ENCODE measurements at places on chromosomes 12 and 14. TPM values are rescaled to one million over a fixed set of nuclear protein-coding genes. Genes with fewer than 3 reads are reported as not detected.

The TAS2R8 gene
- not detected for total RNA-seq

The CEBPE gene
- total RNA-seq: not detected

The ANO4 gene
- 0.32 TPM for total RNA-seq

The ZDHHC22 gene
- 0.07 TPM for total RNA-seq

The TSPAN9 gene
- total RNA-seq: 9.9 TPM

The HVCN1 gene
- total RNA-seq: 1.5 TPM

GRCh38 chr14:38948171-38948570, 154.9 kb downstream of the SEC23A start:
- DNase-seq: no peak

DNA sequence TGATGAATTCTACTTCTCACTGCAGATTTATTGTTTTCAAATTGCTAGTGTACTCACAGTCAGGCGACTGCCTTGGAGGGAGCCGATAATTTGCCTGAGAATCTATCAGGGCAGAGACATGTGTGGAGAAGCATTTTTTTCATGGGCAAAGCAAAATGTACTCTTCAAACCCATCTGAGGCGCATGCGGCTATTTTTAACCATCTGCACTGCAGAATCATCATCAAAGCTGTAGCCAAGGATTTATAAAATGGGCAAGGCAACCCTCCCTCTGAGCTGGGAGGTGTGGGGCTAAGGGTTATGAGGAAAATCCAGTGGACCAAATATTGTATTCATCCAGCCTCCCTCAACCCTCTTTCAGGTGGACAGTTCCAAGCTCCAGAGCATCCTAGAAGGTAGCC, 37.7 kb downstream of the BEST3 start:
- no peak for DNase-seq

DNA sequence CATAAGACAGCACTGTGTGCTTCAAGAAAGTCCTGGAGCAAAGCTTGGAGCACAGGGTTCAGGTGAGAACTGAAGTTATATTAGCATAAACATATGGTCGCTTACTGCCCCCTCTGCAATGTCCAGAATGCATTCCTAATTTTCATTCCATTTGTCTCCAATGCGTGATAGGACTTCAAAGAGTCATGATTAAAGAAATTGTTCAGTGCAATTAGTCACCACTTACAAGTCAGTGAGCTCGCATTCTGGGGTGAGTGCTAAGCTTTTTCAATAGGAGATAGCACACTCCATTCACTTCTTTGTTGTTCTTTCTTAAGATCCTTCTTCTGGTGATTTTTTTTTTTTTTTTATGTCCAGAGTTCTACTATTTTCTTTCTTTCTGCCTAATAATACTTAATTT, 398.4 kb downstream of the SYT1 start:
- no peak for DNase-seq

DNA sequence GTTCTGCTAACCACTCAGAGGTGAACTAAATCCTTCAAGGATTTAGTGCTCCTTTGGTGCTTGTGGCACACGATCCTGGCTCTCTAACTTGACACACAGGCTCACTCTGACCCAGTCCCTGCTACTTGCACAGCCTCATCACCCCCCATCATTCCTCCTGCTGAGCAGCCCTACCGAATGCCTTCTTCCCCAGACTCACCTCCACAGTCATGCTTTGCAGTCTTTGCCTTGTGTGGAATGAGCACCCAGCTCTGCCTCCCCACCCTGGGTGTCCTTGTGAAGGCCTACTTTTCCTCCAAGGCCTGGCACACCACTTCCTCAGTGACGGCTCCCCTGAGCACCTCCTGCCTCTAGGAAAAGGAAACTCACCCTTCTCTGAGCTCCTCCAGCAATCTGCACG, 7.9 kb upstream of the TINF2 start:
- no peak for DNase-seq

DNA sequence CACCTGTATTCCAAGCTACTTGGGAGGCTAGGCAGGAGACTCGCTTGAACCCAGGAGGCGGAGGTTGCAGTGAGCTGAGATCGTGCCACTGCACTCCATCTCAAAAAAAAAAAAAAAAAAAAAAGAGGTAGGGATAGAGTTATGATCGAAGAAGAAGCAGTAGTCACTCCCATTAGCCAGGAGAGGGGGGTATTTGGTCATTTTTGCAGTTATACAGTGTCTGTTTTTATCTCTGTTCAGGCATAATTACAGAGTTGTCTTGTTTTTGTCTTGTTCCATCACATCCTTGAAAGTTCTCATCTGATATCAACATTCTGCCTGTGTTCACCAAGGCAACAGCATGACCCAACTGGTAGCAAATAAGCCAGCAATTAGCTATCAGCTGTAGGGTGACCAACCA, 98.5 kb upstream of the TMPO start:
- no peak for DNase-seq

- DNase-seq: no peak
Observed at GRCh38 chr12:15074351-15074750, 101.5 kb downstream of the PDE6H start.

- DNase-seq: no peak
Observed at GRCh38 chr12:130132831-130133511, 29.3 kb upstream of the FZD10 start.

DNA sequence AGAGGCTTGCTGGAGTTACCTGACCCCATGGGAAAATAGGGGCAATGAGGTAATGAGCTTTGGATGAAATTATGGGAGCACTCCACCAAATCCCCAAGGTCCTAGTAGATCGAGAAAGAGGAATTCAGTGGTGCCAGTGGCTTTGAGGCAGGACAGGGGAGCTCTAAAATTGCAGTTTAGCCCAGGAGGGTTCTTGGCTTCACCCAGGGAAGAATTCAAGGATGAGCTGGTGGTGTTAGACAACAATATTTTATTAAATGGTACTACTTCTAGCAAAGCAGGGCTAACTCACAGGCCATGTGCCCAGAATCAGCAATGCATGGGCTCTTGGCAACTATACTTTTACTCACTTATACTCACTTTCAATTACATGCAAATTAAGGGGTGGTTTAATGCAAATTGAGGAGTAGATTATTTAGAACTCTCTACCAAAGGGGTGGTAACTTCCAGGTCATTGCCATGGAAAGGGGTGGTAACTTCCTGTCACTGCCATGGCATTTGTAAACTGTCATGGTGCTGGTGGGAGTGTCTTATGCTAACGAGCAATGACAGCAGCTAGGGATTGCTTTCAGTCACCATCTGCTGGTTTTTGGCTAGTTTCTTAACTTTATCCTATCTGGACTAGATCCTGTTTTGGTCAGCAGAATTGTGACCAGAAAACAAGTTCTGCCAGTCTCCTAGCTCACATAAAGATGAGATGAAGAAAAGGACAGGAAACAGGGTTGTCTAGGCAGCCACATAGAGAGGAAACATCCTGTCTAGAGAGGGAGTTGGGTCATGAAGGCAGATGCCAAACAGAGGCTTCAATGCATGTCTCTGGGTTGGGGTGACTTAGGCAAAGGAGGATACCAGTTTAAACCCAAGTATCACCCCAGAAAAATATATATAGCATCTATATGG, 64.7 kb downstream of the ZNF641 start:
- no peak for DNase-seq

DNA sequence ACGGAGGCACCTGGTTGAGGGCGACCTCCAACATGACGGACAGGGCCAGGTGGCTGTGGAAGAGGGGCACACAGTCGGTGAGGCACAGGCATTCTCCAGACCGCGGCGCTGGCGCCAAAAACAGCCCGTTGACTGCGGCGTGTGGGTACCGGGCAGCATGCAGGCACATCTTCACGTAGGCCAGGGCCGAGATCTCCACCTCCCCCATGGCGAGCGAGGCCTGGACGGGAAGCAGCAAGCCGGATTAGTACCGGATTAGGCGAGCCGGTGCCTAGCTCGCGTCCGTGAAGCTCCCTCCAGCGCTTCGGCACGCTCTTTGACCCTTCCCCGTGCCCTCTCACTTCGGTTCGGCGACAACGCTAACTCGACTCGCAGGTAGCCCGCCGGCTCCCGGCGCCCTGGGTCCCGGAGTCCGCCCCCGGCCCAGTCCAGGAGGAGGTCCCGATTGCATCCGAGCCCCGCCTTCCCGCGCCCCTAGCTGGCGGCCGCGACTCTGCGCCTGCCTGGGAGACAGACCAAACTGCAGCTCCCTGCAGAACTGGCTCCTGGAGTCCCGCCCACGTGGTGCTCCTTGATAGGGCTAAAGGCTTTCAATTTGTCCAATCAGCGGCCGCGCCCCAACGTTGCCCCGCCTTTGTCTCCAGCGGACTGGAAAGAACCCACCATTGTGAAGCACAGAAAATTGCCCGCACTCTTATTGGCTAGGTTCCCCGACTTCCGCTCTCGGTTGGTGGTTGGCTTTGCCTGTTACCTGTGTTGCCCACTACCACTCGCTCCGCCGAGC, at the start of gene EMC9:
TSS of gene EMC9 (minus strand) at position 495 of the 784 bp plus-strand sequence. CDS start at position 208, 287 bp downstream.
- peak; percentile 100 for DNase-seq

- DNase-seq: no peak
Observed at GRCh38 chr14:50619569-50620141, 48.5 kb downstream of the SAV1 start.
